ENCODE measurements at places on chromosomes 3 and 15. TPM values are rescaled to one million over a fixed set of nuclear protein-coding genes. Genes with fewer than 3 reads are reported as not detected.

DNA sequence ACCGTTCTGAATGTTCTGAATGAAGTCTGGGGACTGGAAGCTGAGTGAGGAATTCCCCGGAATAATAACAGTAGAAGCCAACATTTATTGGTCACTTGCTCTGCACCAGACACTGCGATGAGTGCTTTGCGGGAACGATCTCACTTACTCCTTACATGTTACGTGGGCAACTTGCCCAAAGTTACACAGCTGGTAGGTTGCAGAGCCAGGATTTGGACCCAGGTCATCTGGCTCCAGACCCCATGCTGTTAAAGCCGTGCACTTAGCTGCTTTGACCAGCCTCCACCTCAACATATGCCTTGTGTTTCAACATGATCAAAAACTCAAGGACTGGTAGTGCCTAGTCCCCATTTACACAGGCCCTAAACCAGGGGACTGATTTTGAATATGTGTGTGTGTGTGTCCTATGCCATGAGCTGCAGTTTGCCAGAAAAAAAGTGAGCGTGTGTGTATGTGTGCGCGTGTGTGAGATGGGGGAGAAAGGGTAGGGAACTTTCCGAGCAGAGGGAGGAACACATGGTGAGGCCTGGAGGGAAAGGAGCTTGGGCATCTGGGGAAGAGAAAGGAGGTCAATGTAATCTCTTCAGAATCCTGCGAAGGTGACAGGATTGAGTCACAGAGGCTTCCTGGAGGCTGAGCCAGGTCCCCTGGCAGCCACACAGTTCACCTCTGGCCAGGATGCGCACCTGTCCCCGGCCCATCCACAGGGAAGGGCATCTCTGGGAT, 28.9 kb downstream of the LINGO1 start:
- H3K27ac ChIP-seq, result no peak overlapping the region
- no peak for DNase-seq
- peaks cover 33% of the 10 kb centered on the region for H3K4me1 ChIP-seq

XCR1 gene
- not detected for total RNA-seq

- no peaks in the 10 kb centered on the region for H3K36me3 ChIP-seq
- H3K4me1 ChIP-seq, result no peaks in the 10 kb centered on the region
- no peak for DNase-seq
- H3K27me3 ChIP-seq, result no peaks in the 10 kb centered on the region
- H3K27ac ChIP-seq, result no peak overlapping the region
- H3K4me3 ChIP-seq, result no peak overlapping the region
Measured at GRCh38 chr3:60932643-60933042, 318.6 kb downstream of the FHIT start.

DNA sequence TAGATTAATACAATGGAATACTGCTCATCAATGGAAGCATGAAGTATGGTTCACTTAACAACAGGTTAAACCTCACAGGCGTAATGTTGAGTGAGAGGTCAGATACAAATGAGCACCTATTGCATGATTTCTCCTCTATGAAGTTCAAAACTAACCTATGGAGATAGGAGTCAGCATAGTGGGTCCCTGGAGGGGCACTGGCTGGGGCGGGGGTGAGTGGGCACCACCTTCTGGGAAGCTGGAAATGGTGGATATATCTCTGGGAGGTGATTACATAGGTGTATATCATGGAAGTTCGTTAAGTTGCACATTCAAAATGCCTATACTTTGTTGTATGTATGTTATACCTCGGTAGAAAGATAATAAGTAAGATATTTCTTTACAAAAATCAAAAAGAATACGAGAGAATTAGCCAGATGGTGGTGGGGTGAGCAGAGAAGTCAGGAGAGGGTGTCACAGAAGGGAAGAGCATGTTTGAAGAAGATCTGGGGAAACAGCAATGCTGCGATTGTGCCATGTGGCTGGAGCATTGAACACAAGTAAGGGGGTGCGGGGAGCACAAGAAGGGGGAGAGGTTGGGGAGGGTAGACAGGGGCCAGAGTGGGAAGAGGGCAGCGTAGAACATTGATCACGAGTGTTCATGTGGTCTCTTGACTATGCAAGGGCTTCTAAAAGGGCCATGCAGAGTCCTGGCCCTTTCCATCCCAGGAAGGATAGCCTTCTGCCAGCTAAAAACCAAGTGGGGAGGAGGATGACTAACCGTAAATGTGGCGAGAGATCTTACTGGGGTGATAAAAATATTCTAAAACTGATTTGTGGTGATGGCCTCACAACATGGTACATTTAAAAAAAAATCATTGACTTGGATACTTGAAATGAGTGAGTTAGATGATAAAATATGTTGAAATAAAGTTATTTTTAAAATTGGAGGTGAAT, 30.2 kb downstream of the ITGA11 start:
- no peaks in the 10 kb centered on the region for H3K36me3 ChIP-seq
- no peaks in the 10 kb centered on the region for H3K27me3 ChIP-seq
- H3K27ac ChIP-seq, result no peak overlapping the region
- no peak for DNase-seq
- no peaks in the 10 kb centered on the region for H3K4me1 ChIP-seq
- no peak overlapping the region for H3K4me3 ChIP-seq

WDR76 gene
- total RNA-seq, result 1.8 TPM

Measured in left ventricle myocardium inferior (tissue), 1 donor.